Stimulated activated CD4-positive, alpha-beta T cell treated with anti-CD3 and anti-CD28 coated beads, TNF-alpha, amount 100 ng/mL, for 1 hour (primary cell): ENCODE measurements at places on chromosomes 5 and 9.

- no peak for DNase-seq
These were observed 57.3 kb downstream of the FGF18 start for GRCh38 chr5:171476701-171477100.

DNA sequence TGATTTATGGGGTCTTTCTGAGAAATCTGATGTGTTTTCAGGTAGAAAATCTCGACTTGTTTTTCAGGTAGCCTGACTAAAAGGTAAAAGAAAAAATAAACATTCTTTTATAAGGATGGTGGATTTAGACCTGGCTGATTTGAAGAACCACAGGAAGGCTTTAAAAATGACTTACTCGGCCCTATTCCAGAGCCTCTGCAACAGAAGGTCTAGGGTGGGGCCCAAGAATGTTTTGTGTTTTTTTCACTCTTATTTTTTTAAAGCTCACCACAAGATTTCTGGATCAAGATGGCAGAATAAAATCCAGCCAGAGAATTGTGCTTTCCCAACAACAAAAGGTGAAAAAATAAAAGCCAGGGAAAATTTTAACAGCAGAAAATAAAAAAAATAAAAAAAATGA, 59.1 kb downstream of the FNBP1 start:
- DNase-seq = no peak

DNA sequence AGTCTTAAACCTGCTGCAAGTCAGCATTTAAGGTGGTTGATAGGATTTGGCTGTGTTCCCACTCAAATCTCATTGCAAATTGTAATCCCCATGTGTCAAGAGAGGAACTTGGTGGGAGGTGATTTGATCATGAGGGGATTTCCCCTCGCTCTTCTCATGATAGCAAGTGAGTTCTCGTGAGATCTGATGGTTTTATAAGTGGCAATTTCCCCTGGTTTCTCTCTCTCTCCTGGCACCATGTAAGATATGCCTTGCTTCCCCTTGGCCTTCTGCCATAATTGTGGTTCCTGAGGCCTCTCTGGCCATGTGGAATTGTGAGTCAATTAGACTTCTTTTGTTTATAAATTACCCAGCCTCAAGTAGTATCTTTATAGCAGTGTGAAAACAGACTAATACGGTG, 84.3 kb upstream of the SMC2 start:
- no peak for DNase-seq

- DNase-seq = no peak
These were observed 49.8 kb downstream of the CERT1 start for GRCh38 chr5:75461679-75462078.

DNA sequence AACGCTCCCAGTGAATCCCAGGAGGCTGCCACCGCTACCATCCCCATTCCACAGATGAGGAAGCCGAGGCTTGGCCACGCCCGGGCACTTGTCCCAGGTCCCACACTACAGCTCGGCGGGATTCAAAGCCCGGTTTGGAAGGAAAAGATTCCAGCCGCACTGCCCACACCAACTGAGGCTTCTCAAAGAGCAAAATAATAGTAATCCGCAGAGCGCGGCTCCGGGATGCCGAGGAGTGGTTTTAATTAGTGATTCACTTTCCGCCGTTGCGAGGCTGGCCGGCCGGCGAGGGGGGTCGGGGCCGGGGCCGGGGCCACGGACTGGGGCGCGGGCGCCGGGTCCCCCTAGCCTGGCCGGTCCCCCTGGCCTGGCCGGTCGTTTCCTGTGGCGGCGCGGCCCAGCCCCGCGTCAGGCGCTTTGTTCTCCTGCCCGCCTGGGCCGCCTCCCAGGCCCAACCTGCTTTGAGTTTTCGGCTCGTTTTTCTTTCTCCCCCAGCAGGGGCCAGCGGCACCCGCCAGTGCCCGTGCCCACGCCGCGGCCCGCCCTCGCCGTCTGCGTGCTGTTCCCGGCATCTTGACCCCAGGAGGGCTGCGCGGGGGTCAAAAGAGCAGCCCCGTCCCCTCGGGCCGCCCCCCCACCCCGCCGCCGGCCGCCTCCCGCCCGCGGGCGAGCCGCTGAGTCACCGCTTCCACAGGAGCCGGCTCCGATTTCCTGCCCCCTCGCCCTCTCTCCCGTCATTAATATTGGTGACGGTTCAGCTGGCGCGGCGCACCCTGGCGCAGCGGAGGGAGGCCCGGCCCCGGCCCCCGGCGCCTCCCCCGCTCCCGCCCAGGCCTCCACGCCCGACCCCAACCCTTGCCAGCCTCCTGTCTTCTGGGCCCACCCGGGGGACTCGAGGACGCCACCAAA, 31.2 kb downstream of the FGF18 start:
- DNase-seq = no peak

DNA sequence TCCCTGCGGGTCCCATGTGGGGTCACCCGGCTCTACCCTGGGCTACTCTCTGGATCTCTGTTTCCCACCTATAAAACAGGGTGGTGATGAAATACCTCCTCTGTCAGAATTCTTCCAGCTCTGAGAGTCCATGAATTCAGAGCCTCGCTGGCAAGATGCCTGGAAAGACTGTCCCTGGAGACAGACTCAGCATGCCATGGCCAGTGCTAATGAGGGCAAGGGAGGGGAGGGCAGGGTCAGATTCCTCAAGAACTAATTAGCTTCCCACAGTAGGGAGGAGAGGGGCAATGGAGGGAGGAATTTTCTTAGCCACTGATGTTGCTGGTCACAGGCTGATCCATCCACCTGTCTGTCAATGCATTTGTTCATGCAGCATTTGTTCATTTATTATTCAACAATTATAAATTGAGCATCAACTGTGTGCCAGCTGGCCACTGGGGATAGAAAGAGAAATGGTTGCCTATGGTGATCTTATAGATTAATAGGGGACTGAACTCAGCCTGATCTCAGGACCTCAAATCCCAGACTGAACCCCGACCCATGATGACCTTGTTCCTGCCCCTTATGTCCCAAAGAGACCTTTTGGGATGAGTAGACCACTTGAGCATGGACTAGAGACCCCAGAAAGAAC, 4.7 kb downstream of the SYNPO start:
- no peak for DNase-seq

- DNase-seq = no peak
These were observed 32.0 kb upstream of the GTF2H2C start for GRCh38 chr5:69528035-69528434.

DNA sequence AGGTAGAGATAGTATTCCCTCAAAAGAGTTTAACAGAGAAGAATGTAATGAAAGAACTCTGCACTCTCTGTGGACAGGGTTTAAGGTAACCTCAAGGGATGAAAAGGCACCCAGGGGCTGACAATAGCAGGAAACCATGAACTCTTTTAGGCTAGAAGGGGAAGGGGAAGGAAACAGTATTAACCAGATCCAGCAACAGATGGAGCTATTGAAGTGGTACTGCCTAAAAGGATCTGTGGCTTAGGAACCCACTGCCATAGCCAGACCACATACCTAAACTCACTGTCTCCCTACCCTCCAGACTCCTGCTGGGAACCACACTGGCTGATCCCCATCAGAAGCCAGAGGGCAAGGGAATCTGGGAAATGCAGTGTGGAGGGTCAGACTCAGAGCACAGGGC, 35.5 kb downstream of the PLGRKT start:
- DNase-seq = no peak

DNA sequence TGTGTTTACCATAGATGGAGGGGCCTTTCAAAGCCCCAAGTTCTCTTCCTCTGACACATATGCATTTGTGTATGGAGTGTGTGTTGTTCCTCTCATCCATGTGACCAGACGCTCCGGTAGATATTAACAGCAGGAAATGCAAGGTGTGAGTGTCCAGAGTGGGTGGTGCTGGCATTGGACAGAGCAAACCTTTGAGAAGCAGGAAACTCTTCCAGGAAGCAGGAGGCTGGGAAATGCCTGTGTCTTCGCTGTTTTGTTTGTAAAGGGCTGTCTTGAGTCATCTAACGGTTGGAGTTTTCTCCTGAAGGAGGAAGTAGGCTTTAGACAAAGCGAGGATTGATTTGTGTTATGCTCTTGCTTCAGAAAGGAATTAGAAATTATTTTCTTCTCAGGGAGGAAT, 370.9 kb downstream of the PLK2 start:
- DNase-seq = no peak

- no peak for DNase-seq
These were observed 252.6 kb downstream of the ADAMTSL1 start for GRCh38 chr9:18726546-18726945.

DNA sequence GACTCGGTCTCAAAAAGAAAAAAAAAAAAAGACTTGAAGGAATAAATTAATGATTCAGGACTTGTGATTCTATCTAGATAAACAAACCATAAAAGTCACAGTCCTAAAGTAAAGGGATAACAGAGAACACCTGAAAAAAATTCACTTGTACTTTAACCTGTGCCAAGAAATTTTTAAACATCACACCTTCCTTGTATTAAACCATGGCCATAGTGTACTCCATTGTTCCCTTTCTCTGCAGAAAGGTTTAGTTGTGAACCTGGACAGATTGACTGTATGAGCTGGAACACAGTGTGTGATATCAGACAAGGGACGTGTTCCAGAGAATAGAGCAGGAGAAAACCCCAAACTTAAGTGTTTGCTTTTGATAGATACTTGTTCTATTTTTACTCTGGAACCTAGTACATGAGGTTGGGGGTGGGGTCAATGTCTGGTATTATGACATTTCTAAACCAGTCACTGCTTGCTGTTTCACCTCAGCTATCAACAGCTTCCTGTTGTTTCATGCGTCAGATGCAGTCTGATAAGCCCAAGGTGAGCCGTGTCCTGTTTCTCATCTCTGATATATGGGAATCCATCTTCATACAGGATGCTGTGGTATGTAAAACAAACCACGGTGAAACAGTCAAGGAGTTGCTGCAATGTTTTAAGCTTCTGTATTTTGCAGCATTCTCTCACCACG, 62.5 kb upstream of the ITGA1 start:
- DNase-seq = no peak

DNA sequence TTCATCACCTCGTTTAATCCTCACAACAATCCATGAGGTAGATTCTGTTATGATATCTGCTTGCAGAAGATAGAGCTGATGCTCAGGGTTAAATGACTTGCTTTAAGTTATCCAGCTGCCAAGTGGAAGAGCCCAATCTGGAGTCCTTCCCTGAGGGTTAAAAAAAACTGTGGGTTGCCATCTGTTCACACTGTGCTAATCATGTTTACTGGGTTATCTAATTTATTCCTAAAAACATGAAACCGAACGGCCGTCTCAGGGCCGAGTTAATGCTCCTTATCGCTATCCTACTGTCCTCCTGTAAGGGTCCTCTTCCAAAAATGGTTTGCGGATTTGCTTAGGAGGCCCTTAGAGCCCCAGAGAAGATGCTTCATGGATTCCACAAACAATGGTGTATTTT, 153.3 kb downstream of the YIPF5 start:
- no peak for DNase-seq

- DNase-seq = no peak
These were observed 62.8 kb upstream of the KLF9 start for GRCh38 chr9:70477146-70477745.

DNA sequence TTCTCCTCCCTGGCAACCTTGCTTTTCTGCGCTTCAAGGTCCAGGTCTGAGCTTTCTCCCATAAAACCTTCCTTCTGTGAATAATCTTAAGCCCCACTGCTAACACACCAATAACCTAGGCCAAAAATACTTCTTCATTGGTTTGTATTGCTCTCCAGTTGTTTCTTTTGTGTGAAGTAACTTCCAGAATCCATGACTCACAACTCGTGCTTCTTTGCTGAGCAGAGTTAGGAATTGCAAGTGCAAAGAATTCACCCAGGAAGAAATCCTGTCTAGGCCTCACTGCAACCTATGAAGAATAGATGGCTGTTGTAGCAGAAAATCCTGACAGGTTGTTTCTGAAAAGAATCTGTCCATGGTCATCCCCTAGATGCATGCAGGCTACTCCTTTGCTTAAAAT, 295.7 kb downstream of the MED10 start:
- no peak for DNase-seq

GRCh38 chr5:159184236-159184635, 25.1 kb downstream of the RNF145 start:
- DNase-seq = no peak

DNA sequence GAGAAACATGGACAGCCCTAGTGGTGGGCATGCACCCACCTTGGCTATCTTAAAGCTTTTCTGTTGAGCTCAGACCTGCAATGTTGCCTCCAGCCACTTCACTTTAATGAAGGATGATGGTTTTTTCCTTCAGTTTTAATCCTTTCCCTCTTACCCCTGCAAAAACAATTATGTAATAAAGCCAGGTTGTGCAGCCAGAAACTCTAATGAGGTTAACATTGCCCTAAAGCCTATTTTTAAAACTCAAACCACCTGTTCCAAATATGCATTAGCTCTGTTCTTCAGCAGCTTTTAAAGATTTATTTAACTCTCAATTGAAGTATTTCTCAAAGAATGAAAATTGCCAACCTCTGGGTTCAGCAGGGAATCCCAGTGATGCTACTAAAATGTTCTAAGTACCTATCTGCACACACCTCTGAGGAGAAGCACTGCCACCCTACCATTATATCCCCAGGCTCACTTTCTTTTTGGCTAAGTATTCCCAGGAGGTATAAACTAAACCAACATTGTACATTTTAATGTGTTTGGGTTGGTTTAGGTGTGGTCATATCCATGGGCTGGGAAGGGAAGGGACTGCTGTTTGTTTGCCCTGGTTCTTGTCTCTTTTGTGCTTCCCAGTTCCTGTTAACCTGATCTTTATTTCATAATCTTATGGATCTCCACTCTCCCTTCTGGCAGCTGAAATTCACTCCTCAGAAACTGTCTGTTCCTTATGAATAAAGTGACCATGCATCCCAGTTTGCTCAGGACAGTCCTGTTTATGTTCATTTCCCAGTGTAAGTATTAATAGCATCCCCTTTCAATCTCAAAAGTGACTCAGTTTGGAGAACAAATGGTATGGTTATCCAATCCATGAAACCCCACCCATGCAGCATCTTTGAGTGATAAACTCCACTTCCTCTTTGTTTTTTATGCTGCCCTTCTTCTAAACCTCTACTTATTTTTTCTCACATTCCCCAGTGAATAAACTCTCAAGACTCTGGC, 251.7 kb downstream of the RAB3C start:
- no peak for DNase-seq

- DNase-seq = no peak
These were observed 75.5 kb upstream of the PRRC1 start for GRCh38 chr5:127441799-127442484.

- no peak for DNase-seq
These were observed 62.9 kb downstream of the MLLT3 start for GRCh38 chr9:20559231-20559890.

GRCh38 chr5:167296661-167297060, 994.8 kb upstream of the WWC1 start:
- DNase-seq = no peak

GRCh38 chr9:71766663-71767062, 1.6 kb downstream of the CEMIP2 start:
- no peak for DNase-seq

DNA sequence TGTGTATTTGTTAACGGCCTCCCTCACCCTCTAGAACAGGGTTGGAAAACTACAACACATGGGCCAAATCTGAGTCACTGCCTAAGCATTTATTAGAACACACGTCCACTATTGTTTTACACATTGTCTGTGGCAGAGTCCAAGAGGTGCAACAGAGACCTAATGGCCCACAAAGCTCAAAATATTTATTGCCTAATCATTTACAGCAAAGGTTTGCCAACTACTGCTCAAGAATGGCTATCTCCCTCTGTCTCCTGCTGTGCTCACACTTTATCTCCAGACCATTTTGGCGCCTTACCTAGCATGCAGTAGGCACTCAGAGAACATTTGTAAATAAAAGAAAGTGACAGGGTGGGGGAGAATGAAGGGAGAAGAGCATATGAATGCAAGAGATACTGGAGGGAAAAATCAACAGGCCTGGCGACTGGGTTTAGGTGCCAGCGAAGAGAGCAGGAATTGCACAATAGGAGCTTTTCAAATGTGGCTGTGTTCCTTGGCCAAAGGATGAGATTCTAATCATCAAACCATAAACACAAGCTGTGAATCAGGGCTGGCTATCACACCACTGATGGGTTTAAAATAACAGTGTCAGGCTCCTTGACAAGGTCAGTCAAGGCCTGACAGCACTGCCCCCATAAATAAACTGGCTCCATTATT, 80.3 kb downstream of the EPB41L4A start:
- no peak for DNase-seq
